Activated T-cell treated with anti-CD3 and anti-CD28 coated beads, Interleukin-2, amount 50 U/mL, for 24 hours (primary cell): ENCODE measurements at places on chromosomes 7 and 10.

GRCh38 chr10:61919646-61920215, 18.2 kb downstream of the ARID5B start:
- H3K4me3 ChIP-seq = no peak overlapping the region
- DNase-seq = no peak
- no peaks in the 10 kb centered on the region for H3K27me3 ChIP-seq

DNA sequence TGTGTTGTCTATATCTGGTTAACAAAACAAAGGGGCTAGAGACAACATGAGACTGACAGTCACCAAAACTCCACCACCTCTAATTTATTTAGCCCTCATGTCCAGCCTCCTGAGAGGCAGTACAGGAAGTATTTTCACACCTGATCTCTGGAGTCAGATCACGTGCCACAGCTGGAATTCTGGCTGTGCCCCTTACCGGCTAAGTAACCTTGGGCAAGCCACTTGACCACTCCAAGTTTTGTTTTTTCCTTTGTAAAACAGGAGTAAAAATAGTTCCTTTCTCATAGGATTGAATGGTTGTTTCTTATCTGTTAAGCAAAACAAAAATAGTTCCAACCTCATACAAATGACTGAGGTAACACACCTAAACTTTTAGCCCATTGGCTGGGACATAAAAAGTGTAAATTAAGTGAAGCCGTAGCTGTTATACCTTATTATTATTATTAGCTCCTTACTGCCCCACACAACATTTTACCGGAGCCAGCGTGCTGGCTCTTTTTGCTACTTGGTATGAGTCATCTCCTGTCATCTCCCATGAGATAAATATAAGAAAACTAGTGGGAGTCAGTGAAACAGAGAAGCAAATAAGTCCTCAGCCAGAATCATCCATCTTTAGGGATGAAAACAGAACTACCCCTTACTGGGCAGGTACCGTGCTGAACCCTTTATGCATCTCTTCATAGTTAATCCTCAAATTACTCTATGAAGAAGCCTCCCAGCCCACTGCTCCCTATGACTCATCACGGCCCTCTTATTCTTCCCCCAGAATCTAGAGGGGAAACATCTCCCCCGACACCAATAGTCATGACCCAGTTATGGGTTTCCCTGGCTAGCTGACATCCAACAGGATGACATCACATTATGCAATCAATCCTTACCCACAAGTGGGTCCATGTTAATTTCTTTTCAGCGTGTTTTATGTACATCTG, 44.9 kb downstream of the PPP1R3C start:
- H3K4me3 ChIP-seq = no peak overlapping the region
- H3K36me3 ChIP-seq = no peaks in the 10 kb centered on the region
- no peak overlapping the region for H3K27ac ChIP-seq

DNA sequence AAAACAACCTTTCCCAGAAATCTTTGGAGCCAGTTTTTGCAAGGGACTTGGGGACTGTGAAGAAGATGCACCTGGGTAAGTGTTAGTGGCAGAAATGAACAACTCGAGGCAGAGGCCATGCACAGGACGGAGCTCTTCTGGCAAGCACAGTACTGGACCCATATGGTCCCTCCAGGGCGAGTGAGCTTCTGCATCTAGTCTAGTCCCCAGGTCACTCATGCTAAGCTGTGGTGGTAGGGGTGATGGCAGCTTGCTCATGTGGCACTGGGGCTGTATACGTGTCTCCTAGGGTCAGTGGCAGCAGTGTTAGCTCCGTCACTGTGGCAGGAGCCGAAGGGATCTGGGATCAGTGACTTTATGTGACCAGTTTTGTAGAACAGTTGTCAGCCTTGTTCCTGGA, 9.3 kb upstream of the LRRC61 start:
- H3K4me1 ChIP-seq = peaks cover 7% of the 10 kb centered on the region
- H3K27me3 ChIP-seq = no peaks in the 10 kb centered on the region
- H3K36me3 ChIP-seq = peaks cover 11% of the 10 kb centered on the region

GRCh38 chr10:101693978-101694673, 844 bp downstream of the FBXW4 start:
- peak overlapping the region; percentile 94 for H3K4me3 ChIP-seq
- peak; percentile 85 for DNase-seq
- H3K27me3 ChIP-seq = no peaks in the 10 kb centered on the region
- H3K36me3 ChIP-seq = peaks cover 31% of the 10 kb centered on the region
- H3K4me1 ChIP-seq = peaks cover 50% of the 10 kb centered on the region
- H3K27ac ChIP-seq = peak overlapping the region; percentile 98

- no peaks in the 10 kb centered on the region for H3K36me3 ChIP-seq
- no peaks in the 10 kb centered on the region for H3K27me3 ChIP-seq
- H3K4me3 ChIP-seq = no peak overlapping the region
- H3K4me1 ChIP-seq = no peaks in the 10 kb centered on the region
- no peak for DNase-seq
Measured at GRCh38 chr7:113331155-113331898, 213.0 kb upstream of the SMIM30 start.

DNA sequence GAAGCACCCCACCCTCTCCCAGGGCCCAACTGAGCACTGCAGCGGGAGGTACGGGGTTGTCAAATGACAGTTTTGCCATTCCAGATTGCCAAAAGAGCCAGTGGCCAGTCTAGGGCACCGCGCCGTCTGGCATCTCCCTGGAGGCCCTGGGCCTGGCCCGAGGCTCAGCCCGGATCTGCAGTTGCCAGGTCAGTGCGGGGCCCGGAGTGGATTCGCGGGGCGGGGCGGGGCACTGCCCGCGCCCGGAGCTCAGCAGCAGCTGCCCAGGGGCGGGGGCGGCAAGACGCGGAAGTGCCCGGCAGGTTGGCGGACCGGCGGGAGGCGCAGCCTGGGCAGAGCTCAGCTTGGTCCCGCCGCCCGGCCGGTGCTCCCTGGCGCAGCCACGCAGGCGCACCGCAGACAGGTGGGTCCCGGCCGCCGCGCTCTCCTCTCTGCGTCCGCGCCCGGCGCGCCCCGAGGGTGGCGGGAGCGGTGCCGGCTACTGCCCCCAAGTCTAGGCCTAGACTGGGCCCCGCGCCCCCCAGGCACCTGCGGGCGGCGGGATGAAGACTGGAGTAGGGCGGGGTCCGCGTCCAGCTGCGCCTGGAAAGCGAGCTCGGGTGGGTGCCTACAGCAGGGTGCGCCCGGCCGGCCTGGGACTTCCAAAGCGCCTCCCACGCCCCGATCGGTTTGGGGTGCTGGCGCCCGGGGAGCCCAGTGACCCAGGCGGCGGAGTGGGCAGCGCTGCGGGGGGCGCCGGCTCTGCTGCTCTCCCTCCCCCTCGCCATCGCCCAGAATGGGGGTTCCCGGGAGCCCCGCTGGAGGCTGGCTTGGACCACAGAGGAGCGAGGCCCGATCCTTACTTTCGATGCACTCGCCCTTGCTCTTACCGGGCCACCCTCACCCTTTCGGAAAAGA, at the start of gene IRF5:
Gene IRF5 (plus strand): TSS at position 281 of the 897 bp plus-strand sequence. CDS start 4,155 bp downstream, outside the sequence.
- H3K27me3 ChIP-seq = peaks cover 42% of the 10 kb centered on the region
- peak within 1 kb of the TSS; percentile 83 for H3K4me3 ChIP-seq
- H3K4me1 ChIP-seq = peaks cover 40% of the 10 kb centered on the region
- H3K36me3 ChIP-seq = no peaks in the 10 kb centered on the region
- H3K27ac ChIP-seq = peak within 1 kb of the TSS; percentile 81
- peak; percentile 59 for DNase-seq

GRCh38 chr7:31134246-31135188, 82.4 kb downstream of the ADCYAP1R1 start:
- H3K27me3 ChIP-seq = peaks cover 4% of the 10 kb centered on the region
- peaks cover 4% of the 10 kb centered on the region for H3K4me1 ChIP-seq
- peak; percentile 46 for DNase-seq
- H3K4me3 ChIP-seq = no peak overlapping the region
- no peak overlapping the region for H3K27ac ChIP-seq

GRCh38 chr10:112896273-112896672, 53.8 kb upstream of the TCF7L2 start:
- H3K4me1 ChIP-seq = no peaks in the 10 kb centered on the region
- H3K4me3 ChIP-seq = no peak overlapping the region
- no peaks in the 10 kb centered on the region for H3K27me3 ChIP-seq
- no peaks in the 10 kb centered on the region for H3K36me3 ChIP-seq
- H3K27ac ChIP-seq = no peak overlapping the region
